ENCODE measurements at places on chromosomes 2 and 18. TPM values are rescaled to one million over a fixed set of nuclear protein-coding genes. Genes with fewer than 3 reads are reported as not detected.

CD8B gene
- total RNA-seq: 3.6 TPM

SPHKAP gene
- total RNA-seq: not detected

BOLL gene
- total RNA-seq: not detected

ACMSD gene
- not detected for total RNA-seq

MAL gene
- 1.8 TPM for total RNA-seq

SPP2 gene
- not detected for total RNA-seq

PIEZO2 gene
- total RNA-seq: 77.7 TPM

PJVK gene
- total RNA-seq: 2.0 TPM

UCN gene
- total RNA-seq: 1.5 TPM

LIMS4 gene
- total RNA-seq: 2.0 TPM

All from left lung (tissue), 14 donors.